ENCODE measurements at places on chromosomes 2 and 18.

- no peak for DNase-seq
Measured at GRCh38 chr2:77099961-77100360, 422.2 kb downstream of the LRRTM4 start.

- no peak for DNase-seq
Measured at GRCh38 chr2:195863121-195863520, 205.5 kb downstream of the DNAH7 start.

DNA sequence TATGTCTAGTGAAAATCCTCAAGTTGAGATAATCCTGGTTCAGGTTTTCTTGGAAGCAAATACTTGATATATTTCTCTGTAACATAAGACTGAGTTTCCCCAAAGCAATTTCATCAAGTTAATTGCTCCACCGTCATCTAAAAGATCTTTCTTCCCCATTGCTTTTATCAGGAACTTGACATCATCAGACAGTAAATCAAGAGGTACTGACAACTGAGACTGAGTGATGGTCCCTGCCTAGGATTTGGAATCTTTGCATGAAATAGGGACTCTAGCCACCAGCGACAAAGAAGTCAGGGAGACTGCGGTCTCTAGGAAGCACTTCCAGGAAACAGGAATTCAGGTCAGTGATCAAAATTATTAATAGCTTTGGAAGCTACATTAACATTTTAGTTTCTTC, 43.4 kb upstream of the SCN1A start:
- DNase-seq, result no peak

DNA sequence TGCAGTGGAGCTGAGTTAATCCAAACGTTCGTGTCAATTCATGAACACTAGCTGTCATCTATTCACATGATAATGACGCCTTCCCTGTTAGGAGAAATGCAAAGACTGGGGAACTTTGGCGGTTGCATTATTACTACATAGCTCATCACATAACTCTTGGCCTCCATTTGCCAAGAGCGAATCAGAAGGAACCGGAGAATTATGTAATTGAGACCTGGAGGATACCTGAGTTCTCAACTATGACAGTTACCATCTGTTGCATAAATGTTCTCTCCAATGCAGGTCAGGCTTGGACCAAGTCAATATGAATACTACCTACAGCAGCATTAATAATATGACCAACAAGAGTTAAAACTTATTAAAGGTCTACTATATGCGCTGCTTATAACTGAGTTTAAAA, 274.5 kb downstream of the CLIP4 start:
- no peak for DNase-seq

- peak; percentile 75 for DNase-seq
Measured at GRCh38 chr2:158142568-158143332, 41.1 kb downstream of the UPP2 start.

GRCh38 chr2:215653344-215654030, 217.6 kb upstream of the FN1 start:
- DNase-seq, result no peak

- no peak for DNase-seq
Measured at GRCh38 chr18:52682260-52682659, 342.3 kb downstream of the DCC start.

DNA sequence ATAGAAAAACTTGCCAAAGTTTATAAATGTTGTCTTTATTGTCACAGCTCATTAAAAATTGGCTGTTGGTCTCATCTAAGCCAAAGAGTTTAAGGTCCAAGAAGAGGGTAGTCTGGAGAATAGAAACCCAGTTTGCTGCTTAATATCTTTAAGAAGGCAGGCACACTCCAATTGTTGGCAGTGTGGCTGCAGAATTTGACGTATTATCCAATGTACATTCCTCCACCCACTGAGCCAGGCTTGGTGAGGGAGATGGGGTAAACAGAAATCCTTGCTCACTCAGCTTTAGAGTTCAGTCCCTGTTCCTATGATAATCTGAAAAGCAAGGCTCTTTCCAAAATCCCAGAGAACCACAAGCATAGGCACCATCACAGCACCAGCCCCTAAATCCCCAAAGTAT, 10.7 kb upstream of the ADD2 start:
- no peak for DNase-seq

GRCh38 chr2:3712831-3713503, 9.6 kb downstream of the DCDC2C start:
- peak; percentile 25 for DNase-seq

GRCh38 chr18:39945076-39945475, 2010.0 kb upstream of the PIK3C3 start:
- no peak for DNase-seq

GRCh38 chr2:143152637-143153036, 23.4 kb downstream of the ARHGAP15 start:
- DNase-seq, result no peak

DNA sequence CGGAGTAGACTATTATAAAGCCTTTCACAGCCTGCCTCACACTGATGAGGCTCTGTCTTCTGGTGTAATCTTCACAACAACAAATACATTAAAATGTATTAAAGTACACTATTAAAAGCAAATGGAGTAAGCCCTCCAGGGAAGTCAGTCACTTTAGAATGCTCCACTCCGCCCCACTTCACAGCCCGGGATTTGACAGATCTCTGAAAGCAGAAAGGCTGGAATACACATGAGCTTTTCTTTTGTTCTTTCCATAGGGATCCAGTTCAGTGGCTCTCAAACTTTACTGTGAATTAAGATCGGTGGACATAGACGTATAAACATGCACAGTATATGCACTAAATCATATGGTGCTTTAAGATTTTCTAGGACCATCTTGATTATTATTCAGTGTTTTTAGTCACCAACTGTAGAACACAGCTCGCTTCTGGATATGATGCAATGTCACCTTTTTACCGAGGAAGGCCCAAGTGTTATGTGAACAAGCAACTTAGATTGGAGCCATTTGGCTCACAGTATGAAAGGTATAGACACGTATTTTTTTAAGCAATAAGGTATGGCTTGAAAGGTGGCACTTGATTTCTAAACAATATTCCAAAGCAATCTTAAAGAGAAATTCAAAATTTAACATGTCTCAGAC, 151.1 kb downstream of the PRKCE start:
- no peak for DNase-seq

Measured in A172 (cell line).